ENCODE measurements at places on chromosomes 4 and X.

DNA sequence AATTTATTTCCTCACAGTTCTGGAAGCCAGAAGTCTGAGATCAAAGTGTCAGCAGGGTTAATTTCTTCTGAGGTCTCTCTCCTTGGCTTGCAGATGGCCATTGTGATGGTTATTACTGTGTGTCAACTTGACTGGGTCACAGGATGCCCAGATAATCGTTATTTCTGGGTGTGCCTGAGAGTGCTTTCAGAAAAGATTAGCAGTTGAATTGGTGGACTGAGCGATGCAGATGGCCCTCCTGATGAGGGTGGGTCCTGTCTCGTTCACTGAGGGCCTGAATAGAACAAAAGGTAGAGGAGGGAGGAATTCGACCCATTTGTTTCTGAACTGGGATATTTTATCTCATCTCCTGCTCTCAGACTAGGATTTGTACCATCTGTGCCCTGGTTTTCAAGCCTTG lies 15.7 kb downstream of the SMIM43 start:
- no peak for DNase-seq

- DNase-seq: no peak
Measured at GRCh38 chr4:13902146-13902545, 274.6 kb upstream of the BOD1L1 start.

- peak; percentile 10 for DNase-seq
Measured at GRCh38 chr4:148192526-148192925, 249.7 kb downstream of the NR3C2 start.

GRCh38 chrX:142076633-142077032 lies 128.5 kb downstream of the MAGEC2 start:
- no peak for DNase-seq

GRCh38 chr4:173280998-173281397 lies 53.2 kb downstream of the HMGB2 start:
- no peak for DNase-seq

Measured in HT1080 (cell line).